Mesenchymal stem cell (in vitro differentiated cells and primary cell): ENCODE measurements at places on chromosomes 5 and 9.

DNA sequence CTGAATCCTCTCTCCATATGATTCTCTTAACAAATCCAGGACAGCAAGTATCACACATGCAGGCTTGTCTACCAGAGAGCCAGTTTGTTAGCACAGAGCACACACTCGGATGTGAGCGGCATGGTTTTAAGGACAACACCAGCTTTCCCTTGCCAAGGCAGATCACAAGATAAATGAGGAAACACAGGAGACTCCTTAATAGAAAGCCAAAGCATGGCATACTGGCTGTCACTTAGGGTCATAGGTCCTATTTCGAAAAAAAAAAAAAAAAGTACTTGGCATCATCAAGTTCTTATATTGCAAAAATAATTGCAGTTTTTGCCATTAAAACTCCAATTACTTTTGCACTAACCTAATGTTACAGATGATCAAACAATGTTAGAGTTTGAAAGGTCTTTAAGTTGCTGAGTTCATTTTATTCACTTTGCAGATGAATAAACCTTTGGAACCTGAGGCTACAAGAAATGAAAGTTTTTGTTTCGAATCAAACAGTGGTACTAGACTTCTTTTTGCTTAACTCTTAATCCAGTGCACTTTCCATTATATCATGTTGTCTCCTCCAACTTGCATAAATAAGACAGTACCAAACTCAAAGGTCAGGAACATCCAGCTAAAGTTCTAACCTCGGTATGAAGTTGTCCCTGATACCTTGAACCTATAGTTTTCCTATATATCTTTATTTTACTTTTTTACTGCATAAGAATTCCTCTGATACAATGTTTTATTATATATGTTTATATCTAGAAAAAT is 138.5 kb downstream of the MPDZ start:
- peaks cover 3% of the 10 kb centered on the region for H3K36me3 ChIP-seq
- H3K4me3 ChIP-seq, result no peak overlapping the region
- peak; percentile 17 for DNase-seq
- H3K27ac ChIP-seq, result peak overlapping the region; percentile 26
- H3K27me3 ChIP-seq, result no peaks in the 10 kb centered on the region
- no peaks in the 10 kb centered on the region for H3K4me1 ChIP-seq

DNA sequence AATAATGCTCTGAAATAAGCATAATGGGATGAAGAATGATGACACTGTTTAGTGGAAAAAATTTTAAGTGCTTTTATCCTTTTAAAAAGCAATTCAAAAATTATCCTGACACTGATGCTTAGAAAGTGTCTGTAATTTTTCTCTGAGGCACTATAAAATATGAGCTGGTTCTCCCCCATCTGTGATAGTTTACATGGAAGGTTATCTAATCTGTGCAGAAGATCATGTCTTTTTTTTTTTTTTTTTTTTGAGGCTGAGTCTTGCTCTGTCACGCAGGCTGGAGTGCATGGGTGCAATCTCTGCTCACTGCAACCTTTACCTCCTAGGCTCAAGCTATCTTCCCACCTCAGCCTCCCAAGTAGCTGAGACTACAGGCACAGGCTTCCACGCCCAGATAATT is 15.2 kb upstream of the TAF11L2 start:
- H3K36me3 ChIP-seq, result no peaks in the 10 kb centered on the region
- H3K27me3 ChIP-seq, result no peaks in the 10 kb centered on the region
- no peaks in the 10 kb centered on the region for H3K4me1 ChIP-seq
- H3K27ac ChIP-seq, result no peak overlapping the region
- H3K4me3 ChIP-seq, result no peak overlapping the region
- DNase-seq, result no peak

DNA sequence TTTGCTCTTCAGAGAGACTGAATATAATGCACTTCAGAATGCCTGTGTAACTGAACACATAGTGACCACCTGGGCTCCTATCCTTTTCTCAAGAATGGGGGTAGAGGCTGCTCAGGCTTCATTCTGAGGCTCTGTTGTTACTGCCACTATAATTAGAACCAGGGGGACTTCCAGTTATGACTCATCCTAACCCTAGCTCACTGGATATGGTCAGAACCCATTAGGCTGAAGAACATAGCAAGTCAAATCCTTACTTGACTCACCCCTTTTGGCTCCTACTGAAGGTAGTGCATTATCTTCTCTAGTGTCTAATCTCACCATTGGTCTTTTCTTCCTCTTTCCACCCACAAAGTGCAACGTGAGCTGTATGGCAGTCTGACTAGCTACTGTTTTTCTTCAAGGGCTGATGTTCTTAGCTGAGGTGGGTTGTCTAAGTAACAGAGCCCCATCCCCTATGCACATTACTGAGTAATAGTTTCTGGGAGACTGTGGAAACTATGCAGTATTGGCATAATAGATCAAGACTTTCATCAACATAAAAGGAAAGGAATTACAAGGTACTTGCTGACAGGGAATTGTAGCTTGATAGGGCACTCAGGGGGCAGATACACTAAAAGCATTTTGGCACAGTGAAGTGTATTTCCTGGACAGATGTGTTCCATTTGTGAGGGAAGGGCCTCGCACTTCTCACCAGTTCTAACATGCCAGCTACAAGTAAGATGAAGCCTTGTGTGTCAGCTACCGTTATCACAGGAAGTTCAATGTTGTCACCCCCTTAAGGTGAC is 431.0 kb upstream of the MEF2C start:
- H3K27me3 ChIP-seq, result no peaks in the 10 kb centered on the region
- peak overlapping the region; percentile 18 for H3K27ac ChIP-seq
- no peak overlapping the region for H3K4me3 ChIP-seq
- H3K36me3 ChIP-seq, result no peaks in the 10 kb centered on the region
- peaks cover 2% of the 10 kb centered on the region for H3K4me1 ChIP-seq

- H3K4me1 ChIP-seq, result peaks cover 32% of the 10 kb centered on the region
- H3K36me3 ChIP-seq, result no peaks in the 10 kb centered on the region
- no peaks in the 10 kb centered on the region for H3K27me3 ChIP-seq
- no peak overlapping the region for H3K27ac ChIP-seq
Measured at GRCh38 chr5:172775326-172776234, 4.6 kb upstream of the DUSP1 start.

DNA sequence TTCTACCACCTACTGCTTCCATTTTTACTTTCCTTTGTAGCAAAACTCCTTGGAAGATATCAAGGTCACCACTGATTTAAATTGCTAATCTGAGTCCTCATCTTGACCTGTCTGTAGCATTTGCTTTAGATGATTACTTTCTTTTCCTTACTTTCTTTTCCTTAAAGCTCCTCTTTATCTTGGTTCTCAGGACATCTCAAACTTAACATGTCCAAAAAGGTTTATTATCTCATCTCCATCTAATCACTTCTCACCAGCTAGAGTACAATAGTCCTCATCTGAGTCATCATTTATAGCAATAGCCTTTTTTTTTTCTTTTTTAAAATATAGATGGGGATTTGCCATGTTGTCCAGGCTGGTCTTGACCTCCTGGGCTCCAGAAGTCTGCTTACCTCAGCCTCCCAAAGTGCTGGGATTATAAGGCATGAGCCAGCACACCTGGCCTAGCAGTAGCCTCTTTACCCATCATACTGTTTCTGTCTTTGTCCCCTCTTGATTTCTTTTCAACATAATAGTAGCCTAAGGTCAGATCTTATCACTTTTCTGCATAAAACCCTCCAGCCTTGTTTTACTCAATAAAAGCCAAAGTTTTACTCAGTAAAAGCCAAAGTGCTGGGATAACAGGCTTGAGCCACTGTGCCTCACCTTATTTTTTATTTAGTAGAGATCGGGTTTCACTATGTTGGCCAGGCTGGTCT is 32.9 kb upstream of the GPR21 start:
- H3K27me3 ChIP-seq, result no peaks in the 10 kb centered on the region
- H3K4me3 ChIP-seq, result no peak overlapping the region
- no peaks in the 10 kb centered on the region for H3K4me1 ChIP-seq
- no peak for DNase-seq

GRCh38 chr9:132451276-132451675 is 41.3 kb downstream of the CFAP77 start:
- H3K27me3 ChIP-seq, result peaks cover 53% of the 10 kb centered on the region
- DNase-seq, result no peak
- H3K4me1 ChIP-seq, result peaks cover 2% of the 10 kb centered on the region
- H3K36me3 ChIP-seq, result no peaks in the 10 kb centered on the region
- H3K27ac ChIP-seq, result no peak overlapping the region
- H3K4me3 ChIP-seq, result no peak overlapping the region

- H3K27ac ChIP-seq, result peak overlapping the region; percentile 18
- H3K4me3 ChIP-seq, result no peak overlapping the region
- H3K4me1 ChIP-seq, result peaks cover 27% of the 10 kb centered on the region
- H3K36me3 ChIP-seq, result peaks cover 7% of the 10 kb centered on the region
- no peaks in the 10 kb centered on the region for H3K27me3 ChIP-seq
- peak; percentile 58 for DNase-seq
Measured at GRCh38 chr5:14201325-14202045, 58.3 kb downstream of the TRIO start.

GRCh38 chr5:36355516-36355915 is 53.8 kb upstream of the RANBP3L start:
- no peaks in the 10 kb centered on the region for H3K36me3 ChIP-seq
- no peak for DNase-seq
- H3K4me1 ChIP-seq, result peaks cover 8% of the 10 kb centered on the region
- H3K27me3 ChIP-seq, result no peaks in the 10 kb centered on the region
- no peak overlapping the region for H3K27ac ChIP-seq

DNA sequence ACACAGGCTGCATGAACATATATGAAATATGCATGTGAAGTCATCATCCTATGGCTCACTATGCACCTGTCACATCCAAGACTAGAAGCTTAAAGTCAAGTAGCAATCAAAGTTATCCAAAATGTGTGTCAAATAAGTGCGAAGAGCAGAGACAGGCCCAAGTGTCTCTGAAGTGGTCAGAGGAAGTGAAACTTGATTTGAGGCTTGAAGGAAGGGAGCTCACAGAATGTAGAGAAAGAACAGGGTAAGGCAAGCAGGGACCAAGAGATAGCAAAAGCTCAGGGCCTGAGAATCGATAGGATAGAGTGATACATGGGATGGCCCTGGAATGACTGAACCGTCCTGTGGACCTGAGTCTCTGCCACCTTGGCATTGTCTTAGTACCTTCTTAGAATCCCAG is 274.3 kb upstream of the TRPC7 start:
- DNase-seq, result no peak
- no peak overlapping the region for H3K4me3 ChIP-seq
- H3K4me1 ChIP-seq, result no peaks in the 10 kb centered on the region
- H3K36me3 ChIP-seq, result no peaks in the 10 kb centered on the region
- H3K27me3 ChIP-seq, result no peaks in the 10 kb centered on the region

DNA sequence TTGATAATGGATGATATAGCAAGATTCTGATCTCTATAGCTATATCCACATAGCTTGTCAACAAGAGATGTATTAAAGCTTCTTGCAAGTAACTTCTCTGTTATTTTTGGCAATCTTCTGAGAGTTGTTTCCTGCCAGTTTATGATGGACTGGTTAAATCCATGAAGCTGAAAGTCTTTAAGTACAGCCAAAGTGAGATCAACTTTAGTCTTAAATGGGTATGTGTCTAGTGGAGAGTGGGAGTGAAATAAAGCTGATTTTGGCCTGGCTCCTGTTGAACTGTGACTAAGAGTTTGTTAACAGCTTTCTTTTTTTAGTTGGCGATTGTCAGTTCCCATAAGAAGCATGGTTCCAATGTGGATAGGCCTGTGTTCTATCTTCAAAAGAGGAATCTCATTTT is 350.9 kb upstream of the PCSK5 start:
- no peaks in the 10 kb centered on the region for H3K36me3 ChIP-seq
- DNase-seq, result no peak
- H3K4me1 ChIP-seq, result no peaks in the 10 kb centered on the region
- H3K27me3 ChIP-seq, result no peaks in the 10 kb centered on the region

GRCh38 chr9:133862585-133863256 is 124.6 kb upstream of the SARDH start:
- H3K4me3 ChIP-seq, result no peak overlapping the region
- peaks cover 6% of the 10 kb centered on the region for H3K36me3 ChIP-seq
- no peak overlapping the region for H3K27ac ChIP-seq

DNA sequence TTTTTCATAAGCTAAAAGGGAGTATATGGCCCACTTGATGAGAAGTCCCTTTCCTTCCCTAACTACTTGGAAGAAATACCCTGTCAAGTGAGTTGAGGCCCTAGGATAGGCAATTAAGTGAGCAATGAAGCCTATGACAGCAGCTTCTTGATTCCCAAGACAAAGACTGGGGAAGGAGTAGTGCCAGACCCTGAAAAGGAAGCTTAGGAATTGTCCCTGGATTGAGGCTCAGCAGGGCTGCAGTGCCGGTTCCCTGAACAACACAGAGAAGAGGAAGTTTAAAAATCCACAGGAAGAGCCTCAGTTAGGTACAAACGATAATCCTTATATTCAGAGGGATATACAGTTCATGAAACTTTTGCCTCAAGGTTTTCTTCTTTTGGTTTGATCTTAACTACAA is 61.8 kb upstream of the RAD23B start:
- no peak overlapping the region for H3K4me3 ChIP-seq
- no peak for DNase-seq
- H3K4me1 ChIP-seq, result peaks cover 6% of the 10 kb centered on the region
- no peaks in the 10 kb centered on the region for H3K36me3 ChIP-seq
- no peaks in the 10 kb centered on the region for H3K27me3 ChIP-seq

GRCh38 chr9:87447547-87448432 is 49.9 kb upstream of the DAPK1 start:
- no peak overlapping the region for H3K27ac ChIP-seq
- H3K36me3 ChIP-seq, result no peaks in the 10 kb centered on the region
- H3K4me1 ChIP-seq, result no peaks in the 10 kb centered on the region
- H3K4me3 ChIP-seq, result no peak overlapping the region
- no peaks in the 10 kb centered on the region for H3K27me3 ChIP-seq
- DNase-seq, result no peak

DNA sequence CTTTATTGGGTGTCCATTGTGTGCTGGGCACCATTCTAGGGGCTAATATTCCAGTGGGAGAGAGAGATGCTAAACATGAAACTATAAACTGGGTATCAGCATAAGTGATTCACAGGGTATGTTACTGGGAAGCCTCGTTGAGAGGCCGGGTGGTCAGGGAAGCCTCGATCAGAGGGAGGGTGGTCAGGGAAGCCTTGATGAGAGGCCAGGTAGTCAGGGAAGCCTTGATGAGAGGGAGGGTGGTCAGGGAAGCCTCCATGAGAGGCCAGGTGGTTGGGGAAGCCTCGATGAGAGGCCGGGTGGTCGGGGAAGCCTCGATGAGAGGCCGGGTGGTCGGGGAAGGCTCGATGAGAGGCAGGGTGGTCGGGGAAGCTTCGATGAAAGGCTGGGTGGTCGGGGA is 8.9 kb upstream of the PLEKHG4B start:
- H3K27me3 ChIP-seq, result peaks cover 18% of the 10 kb centered on the region
- no peak overlapping the region for H3K27ac ChIP-seq
- H3K4me1 ChIP-seq, result peaks cover 27% of the 10 kb centered on the region
- no peaks in the 10 kb centered on the region for H3K36me3 ChIP-seq

DNA sequence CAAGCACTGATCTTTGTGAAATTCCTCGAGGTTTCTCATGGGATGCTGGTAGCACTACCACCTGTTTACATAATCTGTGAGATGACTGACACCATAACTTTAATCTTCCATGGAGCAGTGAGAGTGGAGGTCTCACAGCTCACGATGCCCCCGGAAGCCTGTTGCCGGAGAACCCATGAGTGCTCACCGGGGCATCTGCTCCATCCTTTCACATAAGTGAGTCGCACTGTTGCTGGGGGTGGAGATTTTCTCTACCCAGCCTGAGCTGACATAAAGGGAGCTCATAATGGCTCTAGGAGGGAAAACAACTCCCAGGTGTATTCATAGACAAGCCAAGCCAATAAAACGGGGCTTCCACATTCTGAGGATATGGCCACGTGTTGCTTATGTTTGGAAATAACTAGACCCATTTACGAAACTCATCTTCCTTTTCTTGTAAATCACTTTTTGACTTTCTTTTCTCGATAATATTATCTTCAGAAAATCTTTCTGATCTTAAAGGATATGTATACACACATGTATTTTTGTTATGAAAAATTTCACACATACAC is 11.2 kb upstream of the GFPT2 start:
- peaks cover 7% of the 10 kb centered on the region for H3K4me1 ChIP-seq
- no peaks in the 10 kb centered on the region for H3K36me3 ChIP-seq
- no peak overlapping the region for H3K27ac ChIP-seq
- H3K27me3 ChIP-seq, result no peaks in the 10 kb centered on the region
- H3K4me3 ChIP-seq, result no peak overlapping the region
